ENCODE measurements at places on chromosomes 5 and 9.

GRCh38 chr5:157447201-157447637 lies 12.8 kb upstream of the NIPAL4 start:
- DNase-seq: no peak

DNA sequence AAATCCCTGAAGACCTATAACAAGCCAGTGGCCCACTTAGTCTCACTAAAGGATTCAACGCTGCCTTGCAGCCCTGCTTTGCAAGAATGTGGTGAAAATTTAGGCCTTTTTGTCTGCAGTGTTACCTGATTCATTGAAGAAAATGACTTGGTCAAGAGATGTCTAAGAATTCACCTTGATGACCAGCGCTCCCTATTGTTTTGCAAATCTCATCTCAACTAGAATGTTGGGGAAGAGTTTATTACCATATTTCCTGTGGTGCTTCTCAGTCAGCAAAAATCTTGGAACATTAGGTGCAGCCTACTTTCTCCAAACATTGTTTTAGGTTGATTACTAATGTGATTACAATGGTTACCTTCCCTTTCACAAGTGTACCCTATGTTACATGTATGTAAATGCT lies 53.5 kb downstream of the PLK2 start:
- DNase-seq: no peak

GRCh38 chr5:16572289-16573015 lies 44.3 kb downstream of the RETREG1 start:
- DNase-seq: no peak

GRCh38 chr5:6585168-6585567 lies 47.7 kb downstream of the NSUN2 start:
- no peak for DNase-seq

DNA sequence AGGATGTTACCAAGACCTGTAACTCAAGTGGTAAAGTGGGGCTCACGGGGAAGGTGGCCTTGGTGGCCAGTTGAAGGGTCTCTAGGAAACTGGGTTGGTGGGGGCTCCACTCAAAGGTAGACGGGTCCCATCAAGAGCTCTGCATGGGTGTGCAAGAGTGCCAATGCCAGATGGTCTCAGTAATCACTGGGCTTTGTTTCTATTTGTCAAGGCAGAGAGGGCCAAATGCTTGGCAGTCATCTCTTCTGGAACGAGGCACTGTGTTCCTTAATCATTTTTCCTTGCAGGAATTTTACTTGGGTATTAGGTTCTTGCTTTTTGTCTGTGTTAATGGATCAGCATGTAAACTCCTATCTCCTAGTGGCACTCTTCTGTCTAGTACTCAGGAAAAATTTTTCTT lies 220.8 kb downstream of the DIRAS2 start:
- no peak for DNase-seq

DNA sequence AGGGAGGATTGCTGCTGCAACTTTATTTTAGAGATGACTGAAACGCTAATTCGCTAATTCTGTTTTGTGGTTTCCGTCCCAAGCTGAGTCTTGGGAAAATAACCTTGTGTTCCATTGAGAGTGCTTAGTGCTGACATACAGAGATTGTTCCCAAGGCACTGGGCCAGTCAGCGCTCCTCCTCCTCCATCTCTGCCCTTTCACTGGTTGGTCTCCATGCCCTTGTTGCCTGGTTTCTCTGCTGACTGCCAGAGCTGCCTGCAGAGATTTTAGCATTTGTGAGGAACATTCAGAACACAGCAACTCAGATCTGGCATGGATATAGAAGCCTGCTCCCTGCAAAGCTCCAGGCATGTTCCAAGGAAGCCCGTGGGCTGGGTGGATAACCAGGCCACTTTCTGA lies 126.0 kb upstream of the IRX2 start:
- no peak for DNase-seq

DNA sequence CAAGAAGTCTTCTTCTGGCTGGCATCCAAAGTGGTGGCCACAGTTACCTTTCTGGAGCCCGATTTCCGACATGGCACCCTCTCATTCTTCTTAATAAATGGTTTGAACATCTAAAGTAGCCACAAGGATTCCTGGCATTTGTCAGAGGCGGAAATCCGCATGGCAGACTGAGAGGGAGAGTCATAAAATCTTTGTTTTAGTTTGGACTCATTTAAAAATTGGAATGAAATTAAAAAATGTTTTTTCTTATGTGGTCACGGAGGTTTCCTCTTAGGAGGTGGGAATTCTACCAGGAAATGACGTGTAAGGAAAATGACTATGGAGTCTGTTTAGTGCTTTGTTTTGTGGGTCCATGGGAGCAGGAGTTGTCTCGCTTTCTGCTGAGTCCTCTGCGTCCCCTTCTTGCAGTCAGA lies 133.0 kb upstream of the PTCH1 start:
- no peak for DNase-seq

DNA sequence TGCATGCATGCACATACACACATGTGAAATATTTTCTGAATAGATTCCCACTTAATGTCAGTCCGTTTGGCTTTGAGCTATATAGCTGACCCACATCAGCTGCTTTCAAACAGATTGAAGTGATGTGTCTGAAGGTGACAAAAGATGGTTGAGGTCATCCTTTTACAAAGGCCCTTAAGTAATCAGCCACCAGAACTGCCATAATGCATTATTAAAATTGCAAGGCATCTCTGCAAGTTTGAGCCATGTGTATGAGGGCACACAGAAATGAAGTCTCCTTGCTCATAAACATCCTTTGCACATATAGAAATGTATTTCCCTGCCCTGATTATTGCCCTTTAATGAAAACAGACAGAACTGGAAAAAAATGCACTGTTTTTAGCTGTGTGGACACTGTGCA lies 1043.0 kb upstream of the C9orf72 start:
- DNase-seq: no peak

- no peak for DNase-seq
These were observed 205.1 kb downstream of the ADAMTSL1 start for GRCh38 chr9:18678821-18679590.

- no peak for DNase-seq
These were observed 78.3 kb upstream of the HCN1 start for GRCh38 chr5:45774528-45774927.

DNA sequence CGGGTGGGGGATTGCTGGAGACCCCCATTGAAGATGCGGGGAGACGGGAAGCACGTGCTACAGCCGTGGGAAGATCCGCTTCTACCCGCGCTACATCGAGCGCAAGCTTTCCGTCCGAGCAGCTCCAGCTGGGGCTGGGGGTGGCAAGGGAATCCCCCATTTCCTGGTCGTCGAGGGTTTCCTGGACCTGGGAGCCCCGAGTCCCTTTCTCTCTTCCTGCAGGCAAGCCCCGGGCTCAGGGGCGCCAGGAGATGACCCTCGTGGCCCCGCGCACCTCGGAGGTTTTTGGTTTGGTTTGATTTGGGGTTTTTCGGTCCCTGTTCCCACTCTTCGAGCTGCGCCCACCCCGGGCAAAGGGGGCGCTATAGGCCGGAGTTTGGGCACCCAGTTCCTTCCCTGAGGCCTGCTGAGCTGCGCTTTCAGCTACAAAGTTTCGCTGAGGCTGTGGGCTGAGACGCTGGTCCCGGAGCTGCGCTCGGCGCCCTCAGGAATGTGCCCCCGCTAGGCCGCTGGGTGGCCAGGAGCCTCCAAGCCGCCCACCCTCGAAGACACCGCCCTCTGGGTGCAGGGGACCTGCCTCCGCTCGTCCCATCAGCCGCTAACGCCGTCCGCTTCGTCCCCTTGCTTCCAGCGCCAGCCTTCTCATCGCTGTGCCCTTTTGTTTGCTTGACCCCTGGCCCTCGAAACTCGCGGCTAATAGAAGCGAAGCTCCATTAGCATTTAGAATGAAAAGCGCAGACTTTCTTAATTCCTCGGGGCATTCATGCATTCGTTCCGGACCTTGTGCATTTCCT lies 2.9 kb downstream of the NR4A3 start:
- peak; percentile 70 for DNase-seq

DNA sequence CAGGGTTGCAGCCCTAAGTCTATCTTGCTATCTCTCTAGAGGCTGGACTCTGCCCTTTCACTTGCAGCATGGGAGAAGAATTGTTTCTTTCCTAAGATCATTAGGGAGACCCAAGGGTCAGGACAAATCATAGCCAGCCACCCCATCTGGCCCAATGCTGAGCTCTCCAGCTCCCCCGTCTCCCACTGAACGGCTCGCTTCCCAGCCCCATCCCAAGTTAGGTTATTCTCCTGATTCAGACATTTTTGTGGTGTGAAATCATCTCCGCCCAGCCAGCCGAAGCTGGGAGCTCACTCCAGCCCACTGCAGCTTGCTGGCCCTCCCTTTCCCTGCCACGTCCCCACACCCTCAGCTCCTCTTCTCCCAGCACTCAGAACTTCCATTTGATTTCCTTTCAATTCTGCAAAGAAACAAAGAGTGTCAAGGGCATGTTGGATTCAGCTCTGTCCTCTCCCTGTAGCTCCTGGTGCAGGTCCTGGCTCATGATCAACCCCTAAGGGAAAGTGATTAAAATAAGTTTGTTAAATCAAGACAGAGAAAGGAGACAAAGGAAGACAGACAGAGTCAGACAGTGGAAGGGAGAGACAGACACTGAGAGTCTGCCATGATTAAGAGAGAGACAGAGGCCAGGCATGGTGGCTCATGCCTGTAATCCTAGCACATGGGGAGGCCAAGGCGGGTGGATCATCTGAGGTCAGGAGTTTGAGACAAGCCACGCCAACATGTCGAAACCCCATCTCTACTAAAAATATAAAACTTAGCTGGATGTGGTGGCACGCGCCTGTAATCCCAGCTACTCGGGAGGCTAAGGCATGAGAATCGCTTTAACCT lies 12.6 kb upstream of the SPARC start:
- DNase-seq: no peak

GRCh38 chr5:131999441-132000240 lies 11.8 kb downstream of the ACSL6 start:
- DNase-seq: no peak

GRCh38 chr5:165258197-165258771 lies 1752.9 kb downstream of the MAT2B start:
- no peak for DNase-seq

- no peak for DNase-seq
These were observed 1.4 kb upstream of the LARP1 start for GRCh38 chr5:154753792-154754191.

DNA sequence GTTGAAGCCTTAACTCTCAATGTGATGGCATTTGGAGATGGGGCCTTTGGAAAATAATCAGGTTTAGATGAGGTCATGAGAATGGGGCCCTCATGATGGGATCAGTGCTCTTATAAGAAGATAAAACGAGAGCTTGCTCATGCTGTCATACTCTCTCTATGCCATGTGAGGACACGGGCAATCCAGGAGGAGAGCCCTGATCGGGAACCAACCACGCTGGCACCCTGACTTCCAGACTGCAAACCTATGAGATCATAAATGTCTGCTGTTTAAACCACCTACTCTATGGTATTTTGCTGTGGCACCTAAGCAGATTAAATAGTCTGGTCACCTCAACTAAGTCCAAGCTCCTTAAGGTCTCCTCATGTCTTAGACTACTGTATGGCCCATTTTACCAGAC lies 10.0 kb downstream of the HMGCS1 start:
- DNase-seq: no peak

DNA sequence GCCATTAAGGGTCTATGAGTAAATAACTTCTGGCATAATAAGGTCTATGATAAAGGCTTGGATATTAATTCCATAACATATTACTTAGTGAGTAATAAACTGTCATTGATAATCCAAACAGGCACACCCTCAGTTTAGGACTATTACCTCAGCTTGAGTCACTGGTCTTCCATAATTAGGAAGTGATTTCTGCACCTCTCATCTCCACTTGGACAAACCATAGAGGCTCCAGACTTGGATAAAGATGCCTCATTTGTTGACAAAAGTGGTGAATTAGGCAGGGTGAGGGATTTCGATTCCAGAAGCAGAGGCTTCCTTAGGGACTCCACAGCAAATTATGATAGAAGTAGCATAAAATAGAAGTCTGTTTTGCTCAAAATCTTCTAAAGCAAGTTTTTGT lies 127.5 kb upstream of the MTAP start:
- no peak for DNase-seq

DNA sequence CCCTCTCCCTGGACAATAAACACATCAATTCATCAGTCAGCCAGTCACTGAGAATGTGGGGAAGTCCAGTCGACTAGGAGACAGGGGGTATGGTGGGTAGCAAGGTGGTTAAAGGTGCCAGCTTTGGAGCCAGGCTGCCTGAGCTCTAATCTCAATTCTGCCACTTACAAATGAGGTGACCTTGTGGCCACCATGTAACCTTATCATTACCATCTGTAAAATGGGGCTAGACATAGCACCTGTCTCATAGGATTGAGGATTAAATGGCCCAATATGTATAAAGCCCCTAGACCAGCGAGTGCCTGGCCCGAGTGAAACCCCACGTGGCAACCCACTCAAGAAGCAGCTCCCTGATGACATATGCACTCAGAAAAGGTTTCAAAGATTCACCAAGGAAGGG lies 73.3 kb upstream of the TBC1D2 start:
- DNase-seq: no peak

- DNase-seq: no peak
These were observed 183.2 kb upstream of the PDE4D start for GRCh38 chr5:60076746-60077145.

GRCh38 chr5:148841519-148841918 lies 15.1 kb downstream of the ADRB2 start:
- DNase-seq: no peak

- DNase-seq: no peak
These were observed 7.4 kb downstream of the TMOD1 start for GRCh38 chr9:97508852-97509251.

- DNase-seq: no peak
These were observed 152.2 kb downstream of the SNCAIP start for GRCh38 chr5:122464191-122464590.

DNA sequence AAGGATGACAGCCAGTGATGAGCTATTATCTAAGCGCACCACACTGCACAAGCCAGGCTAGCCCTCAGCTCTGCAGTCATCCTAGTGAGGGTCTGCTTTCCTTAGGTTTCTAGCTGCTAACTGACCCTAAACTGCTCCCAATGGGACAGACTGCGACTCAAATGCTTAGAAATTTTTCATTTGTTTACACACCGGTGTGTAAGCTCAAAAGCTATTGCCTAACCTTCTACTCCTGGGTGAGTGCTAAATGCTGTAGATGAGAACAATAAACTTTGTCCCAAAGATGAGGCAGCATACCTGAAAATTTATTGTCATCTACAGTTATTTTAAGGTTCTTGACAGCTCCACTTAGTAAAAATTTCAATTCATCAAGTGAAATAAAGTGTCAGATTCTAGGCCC lies 311.4 kb downstream of the TMEM167A start:
- DNase-seq: no peak

All from inflammatory macrophage treated with lipopolysaccharide for 4 hours (primary cell).